ENCODE measurements at places on chromosomes 2 and 18.

DNA sequence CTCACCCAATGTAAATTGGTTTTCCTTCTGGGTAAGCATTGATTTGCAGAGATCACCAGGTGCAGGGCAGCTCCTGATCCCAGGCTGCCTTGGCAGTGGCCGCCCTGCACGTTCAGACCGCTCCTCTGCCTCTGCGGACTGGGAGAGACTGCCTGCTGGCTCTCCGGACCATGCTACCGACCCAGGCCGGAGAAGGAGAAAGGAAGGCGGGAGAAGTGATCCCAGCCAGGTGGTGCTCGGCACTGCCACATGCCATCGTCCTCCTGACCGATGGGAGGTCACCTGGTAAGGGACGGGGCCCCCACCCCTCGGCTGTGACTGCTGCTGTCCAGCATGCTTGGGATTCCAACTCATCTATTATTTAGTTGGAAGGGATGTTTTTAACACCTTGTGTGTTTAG is 108.1 kb upstream of the POU3F3 start:
- no peak for DNase-seq

DNA sequence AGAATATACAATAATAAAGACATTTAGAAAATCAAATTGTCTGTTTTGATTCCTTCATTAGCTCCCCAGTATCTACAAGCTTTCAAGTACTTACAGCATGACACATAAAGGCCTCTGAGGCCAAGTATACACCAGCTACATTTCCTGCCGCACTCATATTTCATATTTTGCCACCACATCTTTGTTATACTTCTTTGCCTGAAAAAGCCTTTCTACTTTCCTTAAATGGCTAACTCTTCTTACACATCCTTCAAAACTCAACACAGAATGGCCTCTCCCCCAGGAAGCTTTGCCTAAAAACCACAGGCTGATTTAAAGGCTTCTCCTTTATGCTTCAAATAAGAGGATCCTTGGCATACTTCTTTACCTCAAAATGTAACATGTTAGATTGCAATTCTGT is 4.5 kb downstream of the STK17B start:
- DNase-seq: no peak

- no peak for DNase-seq
Measured at GRCh38 chr2:19709553-19709952, 192.2 kb downstream of the TTC32 start.

DNA sequence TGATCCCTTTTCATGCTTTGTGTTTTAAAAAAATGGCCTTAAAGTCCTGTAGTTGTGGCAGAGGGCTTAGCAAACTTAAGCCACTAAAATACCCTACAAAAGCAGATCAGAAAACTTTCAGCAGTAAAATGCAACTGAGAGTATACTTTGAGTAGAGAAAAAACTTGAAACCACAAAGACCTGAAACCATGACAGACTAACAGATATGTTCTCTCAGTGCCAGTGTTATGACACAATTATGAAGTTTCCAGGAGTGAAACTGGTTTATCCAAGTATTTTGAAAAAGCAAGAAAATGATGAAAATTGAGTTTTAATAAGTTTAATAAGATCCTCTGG is 74.5 kb downstream of the SPRED2 start:
- DNase-seq: no peak

- DNase-seq: no peak
Measured at GRCh38 chr18:34821669-34822210, 111.6 kb downstream of the DTNA start.

- no peak for DNase-seq
Measured at GRCh38 chr18:79756826-79757225, 40.9 kb upstream of the KCNG2 start.

- DNase-seq: no peak
Measured at GRCh38 chr18:79613186-79613931, 66.2 kb upstream of the CTDP1 start.

GRCh38 chr2:109157563-109158105 is 28.6 kb downstream of the SH3RF3 start:
- DNase-seq: no peak

DNA sequence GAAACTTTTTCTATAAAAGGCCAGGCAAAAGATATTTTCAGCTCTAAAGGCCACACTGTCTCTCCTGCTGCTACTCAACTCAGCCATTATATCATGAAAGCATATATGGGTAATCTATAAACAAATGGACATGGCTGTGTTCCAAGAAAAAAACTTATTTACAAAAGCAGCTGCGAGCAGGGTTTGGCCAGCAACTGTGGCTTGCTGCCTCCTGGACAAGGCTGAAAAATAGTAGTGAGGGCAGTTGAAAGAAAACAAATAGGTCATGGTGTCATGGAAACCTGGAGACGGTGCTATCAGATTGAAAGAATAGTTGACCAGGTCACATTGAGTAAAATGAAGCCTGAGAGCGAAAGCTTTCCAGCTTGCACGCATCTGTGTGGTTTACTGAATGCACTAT is 89.2 kb upstream of the LRATD1 start:
- DNase-seq: no peak

DNA sequence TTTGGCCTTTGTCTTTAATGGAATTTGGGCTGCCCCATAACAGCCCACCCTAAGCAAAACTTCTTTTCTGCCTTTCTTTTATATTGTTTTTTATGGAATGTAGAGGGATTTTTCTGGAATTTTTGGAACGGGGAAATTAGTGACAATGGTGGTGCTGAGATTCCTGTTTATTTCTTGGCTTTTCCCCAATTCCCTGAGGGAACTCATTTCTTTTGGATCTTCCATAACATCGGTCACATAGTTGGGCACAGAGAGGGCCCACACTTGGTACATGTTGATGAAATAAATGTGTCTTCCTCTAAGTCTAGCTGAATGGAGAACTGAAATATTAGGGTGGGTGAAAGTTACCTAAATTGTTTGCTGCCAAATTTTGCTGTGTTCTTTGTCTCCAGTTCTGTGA is 191.6 kb upstream of the TNP1 start:
- no peak for DNase-seq

GRCh38 chr2:166926657-166927056 is 38.4 kb downstream of the XIRP2 start:
- DNase-seq: no peak

- no peak for DNase-seq
Measured at GRCh38 chr2:119429225-119429981, 2.3 kb upstream of the TMEM37 start.

GRCh38 chr2:195486987-195487644 is 169.9 kb upstream of the SLC39A10 start:
- DNase-seq: no peak

- no peak for DNase-seq
Measured at GRCh38 chr2:71546275-71546638, 92.9 kb downstream of the DYSF start.

DNA sequence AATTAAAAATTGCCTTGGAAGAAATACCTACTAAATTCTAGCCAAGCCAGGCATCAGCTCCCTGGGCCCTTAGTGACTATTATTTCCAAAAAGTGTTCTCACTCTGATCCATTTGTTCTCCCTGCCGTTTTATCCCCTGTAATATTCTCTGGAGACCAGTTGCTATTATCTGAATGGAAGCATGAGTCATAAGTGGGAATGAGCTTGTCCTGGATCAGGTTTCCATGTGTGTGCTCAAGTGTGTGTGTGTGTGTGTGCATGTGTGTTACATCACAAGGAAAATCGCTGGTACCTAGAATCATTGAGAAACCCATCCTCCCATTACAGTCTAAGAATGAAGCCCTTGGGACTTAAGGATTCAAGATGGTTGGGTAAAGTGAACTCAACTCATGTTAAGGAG is 130.3 kb upstream of the CXCR4 start:
- DNase-seq: no peak

- DNase-seq: no peak
Measured at GRCh38 chr18:58578321-58578720, 50.6 kb downstream of the ALPK2 start.

- DNase-seq: no peak
Measured at GRCh38 chr18:48806551-48807261, 144.1 kb downstream of the SMAD7 start.

GRCh38 chr18:79940814-79941472 is 10.5 kb downstream of the SLC66A2 start:
- DNase-seq: no peak

DNA sequence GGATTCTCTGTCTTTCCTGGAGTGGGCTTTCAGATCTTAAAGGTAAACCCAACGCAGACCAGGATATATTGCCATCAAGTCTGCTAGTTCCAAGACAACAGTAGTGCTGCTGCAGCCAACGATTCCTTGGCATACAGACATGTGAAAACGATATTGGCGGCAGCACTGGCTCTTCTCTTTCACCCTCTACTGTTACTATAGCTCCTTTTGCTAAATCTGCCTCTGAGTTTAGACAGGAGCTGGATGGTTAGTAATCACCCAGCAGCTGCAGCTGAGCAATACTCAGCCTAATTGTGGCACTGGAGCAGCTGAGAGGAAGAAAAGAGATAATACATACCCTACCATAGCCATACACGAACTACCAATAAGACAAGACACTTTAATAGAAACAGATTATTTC is 4.0 kb downstream of the YES1 start:
- DNase-seq: peak; percentile 68

DNA sequence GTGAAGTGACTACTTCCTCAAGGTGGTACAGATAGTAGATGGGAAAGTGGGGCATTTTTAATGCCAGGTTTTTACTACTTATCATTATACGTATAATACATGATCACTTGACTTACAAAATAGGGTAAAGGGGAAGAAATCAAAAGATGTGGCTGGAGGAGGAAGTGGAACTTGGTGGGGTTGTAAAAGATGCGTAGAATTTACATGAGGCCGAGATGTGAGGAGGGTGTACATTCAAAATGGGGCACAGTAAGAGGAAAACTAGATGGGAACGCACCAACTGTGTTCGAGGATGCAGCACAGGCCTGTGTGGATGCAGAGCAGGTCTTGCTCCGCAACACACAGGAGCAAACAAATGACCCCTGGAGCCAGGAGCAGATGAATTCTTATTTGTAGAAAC is 403.3 kb downstream of the TXNL1 start:
- DNase-seq: no peak

DNA sequence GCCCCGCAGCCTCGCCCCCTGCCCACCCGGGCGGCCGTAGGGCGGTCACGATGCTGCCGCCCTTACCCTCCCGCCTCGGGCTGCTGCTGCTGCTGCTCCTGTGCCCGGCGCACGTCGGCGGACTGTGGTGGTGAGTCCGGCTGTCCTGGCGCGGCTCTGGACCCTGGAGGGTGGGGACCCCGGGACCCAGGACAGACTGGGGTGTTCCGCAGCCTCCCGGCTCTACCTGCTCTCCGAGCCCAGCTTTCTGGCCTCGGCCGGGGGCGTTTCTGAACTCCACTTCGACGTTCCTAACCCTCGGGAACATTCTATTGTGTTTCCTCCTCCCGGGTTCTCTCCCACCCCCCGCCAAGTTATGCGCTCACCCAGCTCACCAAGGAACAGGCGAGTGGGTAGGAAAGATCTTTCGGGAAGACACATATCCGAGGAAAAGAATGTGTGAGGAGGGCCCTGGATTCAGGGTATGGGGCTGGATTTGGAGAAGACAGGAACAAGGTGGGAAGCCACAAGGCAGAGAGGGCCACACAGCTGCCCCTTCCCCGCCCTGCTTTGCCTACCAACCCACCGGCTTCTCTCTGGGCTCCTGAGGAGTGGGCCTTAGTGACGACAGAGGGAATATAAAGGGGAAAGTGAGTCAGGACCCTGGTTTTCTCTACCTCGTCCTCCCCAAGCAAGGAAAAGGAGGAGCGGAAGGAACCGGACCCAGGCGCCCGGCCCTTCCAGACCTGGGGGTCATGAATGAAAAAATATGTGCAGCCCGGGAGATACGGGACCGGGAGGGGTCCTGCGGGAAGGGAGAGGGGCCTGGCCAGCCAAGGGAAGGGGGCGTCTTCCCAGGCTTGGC is 605 bp downstream of the WNT6 start:
- no peak for DNase-seq

Data from NCI-H2081 (cell line).